LHCN-M2 (cell line): ENCODE measurements at places on chromosomes 13 and 19.
A peak's percentile ranks its signal among the peaks of the same experiment; 100 is the strongest.

- peak; percentile 96 for DNase-seq
These were observed 54.9 kb upstream of the SACS start for GRCh38 chr13:23488442-23488841.

DNA sequence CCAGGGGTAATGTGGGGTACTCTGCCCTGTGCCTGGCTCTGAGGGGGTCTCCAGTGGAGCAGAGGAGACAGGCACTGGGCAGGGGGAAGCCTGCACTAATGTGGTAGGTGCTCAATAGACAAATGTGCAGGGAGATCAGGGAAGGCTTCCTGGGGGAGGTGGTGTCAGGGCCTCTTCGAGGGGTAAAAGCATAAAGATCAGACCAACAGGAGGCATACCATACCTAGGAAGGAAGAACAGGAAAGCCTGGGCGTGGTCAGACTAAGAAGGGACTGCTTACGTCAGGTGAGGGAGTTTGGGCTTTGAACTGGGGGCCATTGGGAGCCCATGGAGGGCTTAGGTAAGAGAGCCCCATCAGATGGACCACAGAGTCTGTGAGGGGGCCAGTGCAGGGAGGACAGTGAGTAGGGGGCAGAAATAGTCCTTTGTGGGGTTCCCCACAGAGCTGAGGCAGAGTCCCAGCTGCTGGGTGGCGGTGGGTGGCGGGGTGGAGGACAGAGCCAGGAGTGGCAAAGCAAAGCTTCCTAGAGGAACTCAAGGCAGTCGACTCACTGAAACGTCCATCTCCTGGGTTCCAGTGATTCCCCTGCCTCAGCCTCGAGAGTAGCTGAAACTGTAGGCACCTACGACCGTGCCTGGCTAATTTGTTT, 8.8 kb downstream of the PRR36 start:
- DNase-seq: no peak

- peak; percentile 74 for DNase-seq
These were observed 24.2 kb downstream of the SERP2 start for GRCh38 chr13:44397766-44398223.

DNA sequence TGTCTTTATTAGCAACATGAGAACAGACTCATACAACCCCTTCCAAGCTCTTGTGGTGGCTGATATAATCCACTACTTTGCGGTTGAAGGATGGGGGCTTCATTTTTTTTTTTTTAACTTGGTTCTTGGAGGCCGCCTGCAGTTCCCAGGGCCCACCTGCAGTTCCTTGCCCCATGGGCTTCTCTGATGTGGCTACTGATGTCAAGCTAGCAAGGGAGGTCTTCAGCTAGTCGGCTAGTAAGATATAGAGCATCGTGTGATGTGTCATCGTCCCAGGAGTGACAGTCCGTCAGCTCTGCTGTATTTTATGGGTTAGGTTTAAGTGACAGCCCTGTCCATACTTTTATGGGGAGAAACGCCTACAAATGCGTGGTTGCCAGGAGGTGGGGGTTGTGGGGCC, 26.1 kb downstream of the UHRF1 start:
- DNase-seq: no peak

GRCh38 chr13:79376843-79377242, 29.2 kb downstream of the RBM26 start:
- no peak for DNase-seq

GRCh38 chr19:6589711-6590257, 1.2 kb downstream of the CD70 start:
- no peak for DNase-seq

- DNase-seq: no peak
These were observed 64.8 kb downstream of the DCT start for GRCh38 chr13:94414708-94415107.

DNA sequence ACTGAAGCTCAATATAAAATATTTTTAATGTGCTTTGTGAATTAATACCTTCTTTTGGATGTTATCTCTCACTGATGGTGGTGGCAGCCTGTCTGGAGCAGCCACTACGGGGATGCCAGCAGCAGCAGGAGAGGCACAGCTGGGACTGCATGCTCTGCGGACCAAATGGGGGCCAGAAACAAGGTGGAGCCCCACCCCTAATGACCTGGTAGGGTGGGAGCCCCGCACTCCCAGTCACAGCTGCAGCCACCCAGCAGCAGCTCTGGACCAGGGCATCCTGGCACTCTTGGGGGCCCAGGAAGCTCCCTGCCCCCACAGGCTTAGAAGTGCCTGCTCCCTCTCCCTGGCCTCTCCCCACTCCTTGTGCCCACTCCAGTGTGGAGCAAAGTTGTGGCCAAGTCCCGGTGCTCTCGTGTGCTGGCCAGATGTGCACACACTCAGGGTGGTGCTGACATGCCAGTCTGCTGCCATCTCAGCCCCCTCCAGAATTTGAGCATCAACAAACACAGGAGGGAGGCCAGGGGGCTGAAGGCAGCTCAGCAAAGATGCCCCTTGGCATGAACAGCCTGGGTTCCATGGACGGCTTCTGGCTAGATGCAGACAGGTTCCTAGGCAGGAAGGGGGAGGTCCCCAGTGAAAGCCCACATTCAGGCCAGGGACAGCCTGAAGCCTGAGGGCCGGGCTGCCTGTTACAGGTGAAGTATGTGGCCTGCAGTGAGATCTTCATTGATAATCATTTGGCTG, 696.7 kb upstream of the SLITRK5 start:
- DNase-seq: no peak

- no peak for DNase-seq
These were observed 5.2 kb downstream of the TRAPPC5 start for GRCh38 chr19:7685546-7686445.

DNA sequence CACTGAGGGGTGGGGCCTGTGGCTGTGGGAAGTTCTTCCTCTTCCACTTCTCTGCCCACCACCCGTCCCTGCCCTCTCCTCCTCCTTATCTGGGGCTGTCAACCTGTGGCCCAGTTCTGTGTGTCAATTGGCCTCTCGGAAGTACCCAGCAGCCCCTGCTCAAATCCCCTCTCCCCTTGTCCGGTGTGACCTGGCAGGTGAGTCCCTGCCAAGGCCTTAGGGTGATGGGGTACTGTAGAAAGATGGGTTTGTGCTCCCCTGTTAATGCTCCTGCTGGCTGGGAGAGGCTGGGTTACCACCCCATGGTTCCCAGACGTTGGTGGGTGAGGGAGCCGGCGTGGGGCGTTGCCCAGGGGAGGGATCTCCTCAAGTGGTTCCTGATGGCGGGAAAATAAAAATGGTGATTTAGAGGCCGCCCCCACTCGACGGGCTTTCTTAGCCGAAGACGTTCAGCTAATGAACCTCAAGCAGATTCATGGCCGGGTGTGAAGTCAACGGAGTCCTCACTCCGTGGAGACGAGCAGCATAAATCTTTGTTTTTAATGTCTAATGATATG, 141.2 kb downstream of the URI1 start:
- no peak for DNase-seq

DNA sequence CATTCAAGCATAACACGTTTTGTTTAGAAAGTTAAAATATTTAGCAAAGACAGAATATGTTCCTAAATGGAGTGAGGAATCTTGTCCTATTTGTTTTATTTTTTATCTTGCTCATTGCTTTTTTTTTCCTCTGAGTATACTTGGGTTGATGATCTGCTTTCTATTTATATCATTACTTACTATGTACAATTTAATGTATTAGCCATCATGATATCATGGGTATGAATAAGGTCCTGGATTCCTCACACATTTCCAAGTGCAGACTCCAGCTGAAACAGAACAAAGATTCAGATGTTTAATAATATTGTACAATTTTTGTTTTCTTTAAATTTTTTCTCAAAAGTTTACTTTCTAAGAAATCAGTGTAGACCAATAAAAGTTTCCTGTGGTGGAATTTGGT, 388.2 kb downstream of the GPC6 start:
- no peak for DNase-seq

GRCh38 chr13:74986609-74987008, 495.4 kb downstream of the TBC1D4 start:
- DNase-seq: no peak

- DNase-seq: peak; percentile 51
These were observed 58.6 kb downstream of the GADD45B start for GRCh38 chr19:2534423-2535013.

DNA sequence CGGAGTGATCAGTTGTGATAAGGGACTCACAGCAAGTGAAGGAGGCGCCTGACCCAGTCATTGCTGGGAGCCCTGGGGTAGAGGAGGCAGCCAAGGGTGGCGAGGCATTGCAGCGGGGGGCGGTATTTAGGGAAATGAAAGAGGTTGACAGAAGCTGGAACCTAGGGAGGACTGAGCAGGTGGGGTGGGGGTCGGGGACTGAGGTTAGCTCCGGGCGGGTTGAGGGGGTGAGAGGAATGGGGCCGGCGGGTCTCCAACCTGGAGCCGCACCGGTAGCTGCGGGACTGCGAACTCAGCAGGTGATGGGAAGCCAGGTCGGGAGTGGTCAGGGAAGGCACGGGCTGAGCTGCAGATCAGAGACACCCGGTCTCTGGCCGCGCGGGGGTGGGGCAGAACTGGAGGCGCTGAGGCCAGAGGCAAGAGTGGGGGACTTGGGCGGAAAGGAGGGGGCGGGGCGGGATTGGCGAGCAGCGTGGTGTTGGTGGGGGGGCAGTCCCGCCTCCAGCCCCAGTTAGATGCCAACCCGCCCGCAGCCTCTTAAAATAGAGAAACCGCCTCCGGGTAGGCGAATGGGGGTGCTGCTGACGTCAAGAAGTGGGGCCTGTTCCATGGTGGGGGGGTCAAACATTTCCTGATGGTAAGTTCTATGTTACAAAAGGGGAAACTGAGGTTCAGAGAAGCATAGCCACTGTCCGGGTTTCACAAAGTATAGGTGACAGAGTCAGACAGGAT, 1.5 kb downstream of the MAST3 start:
- no peak for DNase-seq

DNA sequence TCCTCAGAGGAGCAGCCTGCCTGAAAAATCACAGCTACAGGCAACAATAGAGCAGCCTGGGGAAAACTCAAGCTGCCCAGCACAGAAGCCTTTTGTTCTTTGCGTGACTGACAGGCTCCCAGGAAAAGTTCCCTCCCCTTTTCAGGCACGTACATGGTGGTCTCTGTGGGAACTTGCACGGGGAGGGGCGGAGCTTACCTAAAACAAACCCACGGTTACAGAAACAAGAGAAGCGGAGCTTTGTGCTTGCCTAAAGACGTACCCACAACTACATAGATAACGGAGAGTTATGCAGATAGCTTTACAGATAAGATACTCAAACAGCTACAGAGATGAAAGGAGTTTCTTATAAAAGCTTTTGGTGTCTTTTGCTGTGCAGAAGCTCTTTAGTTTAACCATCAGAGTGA, 11.4 kb downstream of the ETFB start:
- DNase-seq: no peak

DNA sequence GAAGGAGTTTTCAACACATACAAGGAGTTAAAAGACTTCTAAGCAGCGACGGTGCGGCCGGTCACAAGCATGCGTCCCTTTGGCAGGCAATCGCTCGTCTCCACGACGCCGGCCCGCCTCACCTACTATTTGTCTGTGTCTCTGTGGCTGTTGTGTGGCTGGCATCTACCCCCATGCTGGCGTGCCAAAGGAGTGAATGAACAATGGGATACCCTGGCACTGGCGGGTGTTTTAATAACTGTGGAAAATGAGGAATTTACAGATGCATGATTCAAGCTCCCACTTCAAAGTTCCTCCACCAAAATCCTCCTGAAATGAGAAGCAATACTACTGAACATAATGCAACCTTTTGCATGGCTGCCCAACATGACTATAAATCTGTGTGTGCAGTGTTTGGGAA, 176.6 kb downstream of the KLF5 start:
- DNase-seq: peak; percentile 21
